ENCODE measurements at places on chromosomes 13 and 19.

GRCh38 chr13:46086985-46087384 lies 17.8 kb downstream of the CPB2 start:
- no peak for DNase-seq

DNA sequence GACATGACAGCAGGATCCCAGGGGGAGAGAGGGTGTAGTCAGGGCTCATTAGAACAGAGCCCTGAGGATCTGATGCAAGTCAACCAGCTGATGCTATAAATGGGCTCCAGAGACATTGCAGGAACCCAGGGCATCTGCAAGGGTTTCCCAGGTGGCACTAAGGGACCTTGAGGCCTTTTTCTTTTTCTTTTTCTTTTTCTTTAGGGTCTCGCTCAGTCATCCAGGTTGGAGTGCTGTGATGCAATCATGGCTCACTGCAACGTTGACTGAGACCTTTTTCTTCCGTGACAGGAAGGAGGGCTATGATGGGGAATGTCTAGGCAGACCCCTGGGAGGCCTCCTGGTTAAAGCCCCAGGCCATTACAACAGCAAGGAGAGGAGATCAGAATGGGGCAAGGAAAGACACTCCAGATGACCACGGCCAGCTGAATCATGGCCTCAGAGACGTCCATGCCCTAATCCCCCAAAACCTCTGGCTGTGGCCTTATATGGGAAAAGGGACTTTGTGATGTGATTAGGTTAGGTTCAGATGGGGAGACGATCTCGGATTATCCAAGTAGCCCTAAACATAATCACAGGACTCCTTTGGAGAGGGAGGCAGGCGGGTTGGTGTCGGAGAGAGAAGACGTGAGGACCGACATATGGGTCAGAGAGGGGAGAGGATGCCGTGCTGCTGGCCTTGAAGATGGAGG lies 4.5 kb upstream of the FCGRT start:
- no peak for DNase-seq

GRCh38 chr13:99193152-99193551 lies 7.5 kb upstream of the UBAC2 start:
- no peak for DNase-seq

DNA sequence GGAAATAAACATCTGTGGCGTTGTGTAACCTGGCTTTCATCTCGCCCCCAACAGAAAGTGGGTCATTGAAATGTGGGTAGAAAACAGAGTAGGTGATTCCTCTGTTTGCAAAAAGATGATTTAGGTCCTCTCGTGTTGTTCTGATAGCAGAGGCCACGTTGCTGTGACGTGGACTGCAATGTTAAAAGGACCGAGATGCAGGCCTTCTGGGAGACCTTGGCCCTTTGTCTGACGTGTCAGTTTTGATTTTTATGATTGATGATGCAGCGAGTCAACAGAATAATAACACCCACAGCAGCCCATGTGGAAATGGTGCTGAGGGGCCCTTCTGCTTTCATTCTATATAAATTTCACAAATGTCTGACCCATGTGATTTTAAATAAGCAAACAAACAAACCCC lies 68.9 kb downstream of the FGF9 start:
- DNase-seq: no peak

GRCh38 chr19:45428384-45429231 lies 4.9 kb upstream of the ERCC1 start:
- DNase-seq: no peak

Measured in anterior cingulate cortex (tissue), 58 donors.